ENCODE measurements at places on chromosomes 2 and 18.

GRCh38 chr18:77170890-77171410 lies 38.4 kb upstream of the MBP start:
- DNase-seq = no peak

DNA sequence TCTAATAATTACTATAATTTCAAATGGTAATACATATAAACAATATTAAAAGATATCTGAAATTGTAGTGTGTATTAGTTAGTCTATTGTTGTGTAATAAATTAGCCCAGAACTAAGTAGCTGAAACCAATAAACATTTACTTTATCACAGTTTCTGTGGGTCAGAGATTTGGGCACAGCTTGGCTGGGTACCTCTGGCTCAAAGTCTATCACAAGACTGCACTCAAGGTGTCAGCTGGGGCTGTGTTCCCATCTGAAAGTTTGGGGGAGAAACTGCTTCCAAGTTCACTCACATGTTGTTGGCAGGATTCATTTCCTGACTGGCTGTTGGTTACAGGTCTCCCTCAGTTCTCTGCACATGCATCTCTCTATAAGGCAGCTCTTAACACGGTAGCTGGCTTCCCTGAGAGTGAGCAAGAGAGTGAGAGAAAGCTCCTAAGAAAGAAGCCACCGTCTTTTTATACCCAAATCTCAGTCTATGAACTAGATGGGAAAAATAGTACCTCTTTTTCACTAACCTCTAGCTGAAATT lies 25.6 kb upstream of the WIPF1 start:
- no peak for DNase-seq

DNA sequence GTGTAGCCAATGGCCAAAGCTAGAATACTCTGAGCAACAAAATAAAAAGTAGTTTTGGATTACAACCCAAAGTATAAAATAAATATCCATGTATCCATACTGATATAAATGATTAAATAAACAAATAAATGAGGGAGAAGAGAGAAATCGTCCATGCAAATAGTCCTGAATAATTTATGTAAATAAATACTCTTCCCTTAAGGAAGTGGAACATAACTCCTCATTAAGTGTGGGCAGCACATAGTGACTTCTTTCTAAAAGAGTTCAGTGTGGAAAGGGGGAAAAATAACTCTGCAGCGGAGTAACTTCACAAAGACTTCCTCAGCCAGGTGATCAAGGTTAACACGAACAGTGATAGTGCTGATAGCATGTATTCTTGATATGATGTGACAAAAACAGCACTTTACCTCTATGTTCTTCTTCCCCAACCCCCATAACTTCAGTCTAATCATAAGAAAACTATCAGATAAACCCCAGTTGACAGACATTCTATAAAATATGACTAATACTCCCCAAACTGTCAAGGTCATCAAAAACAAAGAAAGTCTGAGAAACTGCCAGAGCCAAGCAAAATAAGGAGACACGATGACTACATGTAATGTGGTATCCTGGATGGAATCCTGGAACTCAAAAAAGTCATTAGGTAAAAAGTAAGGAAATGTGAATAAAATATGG lies 30.7 kb downstream of the METTL8 start:
- no peak for DNase-seq

GRCh38 chr2:199015072-199015471 lies 442.7 kb downstream of the SATB2 start:
- no peak for DNase-seq

DNA sequence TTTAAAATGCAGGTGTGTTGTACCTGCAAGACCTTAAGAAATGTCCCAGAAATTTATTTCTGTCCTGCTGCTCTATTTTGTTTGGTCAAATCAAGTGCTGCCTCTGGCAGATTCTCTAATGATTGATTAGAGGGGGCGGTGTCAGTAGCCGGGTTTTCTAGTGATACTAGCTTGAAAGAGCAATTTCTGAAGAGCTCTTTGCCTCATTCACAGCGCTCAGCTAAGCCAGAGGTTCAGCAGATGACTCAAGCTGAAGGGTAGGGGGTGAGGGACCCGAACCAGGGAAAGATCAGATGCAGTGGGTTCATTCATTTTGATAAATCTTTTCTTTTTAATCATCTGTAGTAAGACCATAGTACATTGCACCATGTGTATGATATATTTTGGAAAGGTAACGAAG lies 15.0 kb downstream of the ZBTB7C start:
- DNase-seq = no peak

DNA sequence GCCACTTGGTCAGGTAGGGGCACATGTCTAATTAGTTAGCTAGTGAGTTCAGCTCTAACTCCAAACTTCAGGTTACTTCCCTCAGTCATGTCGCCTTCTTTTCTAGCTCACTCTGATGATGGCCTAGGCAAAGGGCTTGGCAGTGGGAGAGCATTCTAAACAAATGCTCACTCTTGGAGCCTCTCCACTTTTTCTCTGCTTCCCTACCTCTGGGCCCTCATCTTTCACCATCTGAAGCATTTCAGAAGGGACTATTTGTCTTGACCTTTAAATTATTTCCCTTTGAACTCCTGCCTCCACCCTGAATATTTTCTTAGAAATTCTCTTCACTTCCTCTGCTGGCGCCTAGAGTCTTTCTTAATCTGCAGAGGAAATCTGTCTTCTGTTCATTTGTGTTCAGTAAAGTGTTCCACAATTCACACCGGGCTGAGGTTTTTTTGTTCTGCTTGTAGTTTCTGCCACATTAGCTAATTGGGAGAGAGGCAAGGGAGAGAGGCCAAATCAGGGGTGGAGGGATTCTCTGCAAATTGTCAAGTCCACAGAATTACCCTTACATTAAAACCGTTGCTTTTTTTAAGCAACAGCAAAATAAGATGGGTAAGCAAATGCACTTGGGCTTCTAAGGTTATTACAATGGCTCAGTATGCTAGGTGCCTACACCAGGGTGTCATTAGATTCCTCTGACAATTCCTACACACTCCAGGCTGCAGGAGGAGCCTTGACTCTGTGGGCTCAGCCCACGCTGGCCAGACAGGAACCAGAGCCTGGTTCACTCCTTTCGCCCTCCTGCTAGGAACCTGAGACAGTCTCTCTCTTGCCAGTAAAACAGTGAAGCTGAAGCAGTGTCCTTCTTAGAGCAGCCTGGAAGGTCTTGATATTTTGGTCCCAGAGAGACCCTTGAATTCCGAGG lies 5.5 kb downstream of the MSGN1 start:
- DNase-seq = no peak

GRCh38 chr2:212539072-212539880 lies 674 bp upstream of the ERBB4 start:
- DNase-seq = no peak

- no peak for DNase-seq
These were observed 100.1 kb downstream of the MYOM1 start for GRCh38 chr18:3119401-3120341.

- no peak for DNase-seq
These were observed 195.9 kb downstream of the SH3RF3 start for GRCh38 chr2:109324861-109325260.

DNA sequence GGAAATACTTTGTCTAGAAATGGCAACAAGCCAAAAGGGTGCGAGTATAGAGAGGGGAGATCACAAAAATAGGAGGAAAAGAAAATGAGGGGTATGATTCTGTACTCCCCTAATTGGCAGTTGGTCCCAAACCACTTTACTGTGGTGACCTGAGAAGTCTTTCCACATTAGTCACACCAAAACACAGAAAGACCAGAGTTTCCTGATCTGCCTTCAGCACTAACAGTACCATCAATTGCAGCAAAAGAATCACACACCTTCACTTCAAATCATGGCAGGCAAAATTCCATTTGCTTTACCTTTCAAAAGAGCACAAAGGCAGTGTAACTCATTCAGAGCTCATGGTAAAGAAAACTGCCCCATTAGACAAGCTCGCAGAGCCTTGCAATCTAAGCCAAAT lies 86.8 kb downstream of the ALK start:
- DNase-seq = no peak

- DNase-seq = no peak
These were observed 79.7 kb downstream of the GBX2 start for GRCh38 chr2:236088368-236089057.

- no peak for DNase-seq
These were observed 38.3 kb downstream of the ALMS1 start for GRCh38 chr2:73423913-73424312.

DNA sequence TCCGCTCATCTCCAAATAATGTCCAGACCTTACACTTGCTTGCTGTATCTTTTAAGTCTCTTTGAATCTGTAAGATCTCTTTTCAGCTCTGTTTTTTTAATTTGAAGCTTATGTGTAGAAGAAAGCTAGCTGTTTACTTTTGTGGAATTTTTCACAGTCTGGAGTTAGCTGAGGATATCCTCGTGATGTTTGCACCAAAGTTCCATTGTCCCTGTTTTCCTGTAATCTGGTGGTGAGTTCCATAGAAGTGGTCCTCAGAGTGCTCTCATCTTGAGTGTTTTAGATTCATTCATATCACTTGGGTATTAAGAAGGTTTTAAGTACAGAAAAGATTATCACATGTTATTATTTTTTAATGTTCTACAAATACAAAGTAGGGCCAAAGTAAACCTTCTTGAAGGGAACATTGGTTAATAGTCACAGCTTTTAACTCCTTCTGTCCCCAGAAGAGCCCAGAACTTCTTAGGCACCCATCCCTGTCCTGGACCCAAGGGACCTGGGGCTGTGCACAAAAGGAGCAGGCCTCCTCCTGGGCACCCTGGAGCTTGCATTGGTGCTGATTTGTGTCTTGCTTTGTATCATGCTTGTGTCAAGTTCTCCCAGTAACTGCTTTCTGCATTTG lies 15.0 kb downstream of the MLPH start:
- no peak for DNase-seq

DNA sequence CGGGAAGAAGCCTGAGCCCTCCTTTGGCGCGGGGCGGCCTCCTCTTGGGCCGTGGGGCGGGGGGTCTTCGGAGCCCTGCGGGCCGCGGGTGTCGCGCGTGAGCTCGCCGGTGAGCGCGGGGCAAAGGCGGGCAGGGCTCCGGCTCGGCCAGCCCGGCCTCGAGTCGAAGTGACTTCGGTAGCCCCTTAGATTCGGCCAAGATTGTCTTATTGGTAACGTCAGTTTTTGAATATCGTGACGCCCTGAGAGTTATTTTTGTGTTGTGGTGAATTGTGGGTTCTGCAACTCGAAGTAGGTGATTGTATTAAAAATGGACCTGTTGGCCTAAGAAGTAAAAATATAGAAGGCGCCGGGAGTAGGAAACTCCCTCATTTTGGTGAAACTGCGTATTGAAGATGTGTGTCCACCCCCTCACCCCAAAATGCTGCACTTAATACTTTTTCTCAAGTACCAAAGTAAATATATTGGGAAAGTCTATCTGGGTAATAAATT lies 669 bp downstream of the MARCHF7 start:
- DNase-seq = no peak

- DNase-seq = no peak
These were observed 72.2 kb downstream of the CAB39 start for GRCh38 chr2:230784795-230785194.
